ENCODE measurements at places on chromosomes 13 and 19.

DNA sequence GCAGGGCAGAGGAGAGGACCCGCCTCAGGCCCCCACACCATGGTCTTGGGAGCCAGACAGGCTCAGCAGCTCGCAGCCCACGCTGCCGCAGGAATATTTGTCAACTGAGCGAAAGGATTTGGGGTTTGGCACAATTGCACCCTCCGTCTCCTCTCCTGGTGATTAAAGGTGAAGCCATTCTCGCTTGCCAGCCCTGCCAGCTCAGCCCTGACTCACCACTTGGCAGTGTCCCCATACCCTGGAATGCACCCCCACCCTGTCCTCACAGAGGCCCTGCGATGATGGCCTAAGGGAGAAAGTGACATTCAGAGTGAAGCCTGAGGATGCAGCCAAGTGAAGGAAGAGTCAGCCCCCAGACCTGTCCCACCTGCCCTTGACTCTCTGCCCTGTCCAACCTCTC is 18.8 kb downstream of the CYTH2 start:
- DNase-seq, result no peak

DNA sequence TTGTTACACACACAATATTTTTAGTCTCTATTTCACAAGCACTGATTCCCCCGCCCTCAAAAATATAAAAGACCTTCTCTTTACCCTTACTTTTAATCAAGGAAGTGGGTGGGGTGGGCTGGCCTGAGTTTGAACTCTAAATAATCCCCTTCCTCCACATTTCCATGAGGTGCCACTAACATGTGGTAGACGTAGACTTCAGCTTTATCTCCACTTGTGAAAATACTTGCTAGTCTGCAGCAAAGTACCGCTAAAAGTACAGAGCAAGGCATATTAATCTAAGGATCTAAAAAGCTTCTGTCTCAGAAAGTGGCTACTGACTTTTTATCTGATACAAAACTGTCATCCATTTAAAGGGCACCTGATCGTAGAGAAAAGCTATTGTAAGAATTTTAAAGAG is 739.6 kb upstream of the SLC10A2 start:
- no peak for DNase-seq

DNA sequence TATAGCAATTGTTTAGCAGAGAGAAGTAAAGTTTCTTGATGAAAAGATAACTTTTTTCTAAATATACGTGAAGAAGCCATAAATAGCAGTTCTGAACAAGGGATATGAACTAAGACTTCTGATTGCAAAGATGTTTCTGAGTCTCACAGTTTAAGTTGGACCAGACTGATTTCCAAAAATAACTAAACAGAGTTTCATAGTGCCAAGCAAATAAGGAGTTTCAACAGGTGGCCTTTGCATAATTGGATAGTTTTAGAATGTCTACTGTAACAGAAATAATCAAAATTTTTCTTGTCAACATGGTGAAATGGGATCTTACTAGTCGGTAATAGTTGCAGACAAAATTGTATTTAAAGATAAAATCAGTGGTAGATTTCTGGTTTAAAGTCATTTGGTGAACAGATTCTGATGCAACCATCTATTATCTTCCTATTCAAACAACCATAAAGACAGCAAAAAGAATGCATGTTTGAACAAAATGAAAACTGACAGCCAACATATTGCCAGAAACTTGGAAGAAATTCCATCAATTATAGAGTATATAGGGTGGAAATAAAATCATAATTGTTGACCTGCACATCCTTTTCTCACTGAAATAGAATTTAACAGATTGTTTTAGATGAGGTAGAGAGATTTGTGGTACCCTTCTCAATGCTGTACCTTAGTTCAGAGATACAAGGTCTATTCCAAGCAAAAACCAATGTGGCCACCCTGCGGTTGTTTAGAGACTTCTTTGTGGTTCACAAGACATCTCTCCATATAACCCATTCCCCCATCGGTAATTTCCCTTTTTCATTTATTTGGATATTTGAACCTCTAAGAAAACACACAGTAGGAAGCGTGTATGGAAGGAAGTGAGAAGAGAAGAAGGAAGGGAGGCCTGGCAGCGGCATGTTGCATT is 275.3 kb downstream of the COG6 start:
- DNase-seq, result no peak

DNA sequence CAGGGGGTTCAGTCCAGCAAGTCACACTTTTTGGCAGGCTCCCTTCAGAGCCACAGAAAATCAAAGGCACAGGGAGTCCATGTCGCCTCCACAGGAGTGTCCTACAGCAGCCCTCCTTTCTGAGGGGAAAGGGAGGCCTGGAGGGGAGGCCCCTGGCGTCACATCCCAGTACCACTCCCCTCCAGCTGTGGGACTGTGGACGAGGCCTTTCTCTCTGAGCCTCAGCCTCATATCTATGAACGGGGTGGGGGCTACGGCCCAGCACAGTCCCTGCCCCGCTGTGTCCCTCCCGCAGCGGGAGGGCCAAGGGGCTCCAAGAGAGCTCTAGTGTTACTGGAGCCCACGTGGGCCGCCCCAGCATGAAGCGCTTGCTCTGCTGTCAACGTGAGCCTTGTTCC is 23.8 kb downstream of the PEPD start:
- no peak for DNase-seq

DNA sequence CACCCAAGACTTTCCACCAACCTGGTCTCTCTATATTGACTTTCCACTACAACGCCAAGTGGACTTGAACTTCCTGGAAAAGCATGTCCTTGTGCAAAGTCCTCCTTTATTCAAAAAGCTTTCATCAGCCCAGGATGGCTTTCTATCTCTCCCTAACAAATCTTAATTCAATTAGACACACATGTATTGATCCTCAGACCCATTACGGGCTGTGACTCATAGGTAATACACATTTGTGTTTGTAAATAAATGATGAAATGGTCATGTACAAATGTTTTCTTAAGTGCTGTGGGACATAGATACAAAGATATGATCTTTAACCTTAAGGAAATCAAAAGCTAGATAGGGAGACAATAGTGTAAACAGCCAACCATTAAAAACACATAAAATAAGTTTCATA is 1189.7 kb downstream of the EFNB2 start:
- no peak for DNase-seq

DNA sequence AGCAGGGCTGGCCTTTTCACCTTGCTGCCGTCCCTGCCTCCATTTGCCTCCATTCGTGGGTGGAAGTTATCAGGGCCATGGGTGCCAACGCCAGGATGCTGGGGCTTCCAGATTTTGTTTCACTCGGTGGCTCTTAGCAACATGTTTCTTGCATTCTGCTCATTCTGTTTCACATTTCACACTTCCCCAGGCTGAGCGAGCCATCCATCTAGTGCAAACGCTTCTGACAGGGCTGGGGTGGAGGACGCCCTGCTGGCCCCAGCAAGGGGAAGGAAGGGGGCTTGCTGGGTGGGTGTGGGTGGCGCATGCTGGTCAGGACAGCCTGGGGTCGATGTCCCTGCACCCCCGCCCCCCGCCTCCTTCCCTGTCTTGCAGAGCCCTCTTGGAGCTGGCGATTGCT is 165.2 kb downstream of the URI1 start:
- DNase-seq, result no peak

- DNase-seq, result no peak
Measured at GRCh38 chr19:32038021-32038920, 307.1 kb upstream of the ZNF507 start.
